ENCODE measurements at places on chromosomes 11 and 22.

GRCh38 chr11:67054836-67055523 is 1.7 kb upstream of the RHOD start:
- no peak for DNase-seq

DNA sequence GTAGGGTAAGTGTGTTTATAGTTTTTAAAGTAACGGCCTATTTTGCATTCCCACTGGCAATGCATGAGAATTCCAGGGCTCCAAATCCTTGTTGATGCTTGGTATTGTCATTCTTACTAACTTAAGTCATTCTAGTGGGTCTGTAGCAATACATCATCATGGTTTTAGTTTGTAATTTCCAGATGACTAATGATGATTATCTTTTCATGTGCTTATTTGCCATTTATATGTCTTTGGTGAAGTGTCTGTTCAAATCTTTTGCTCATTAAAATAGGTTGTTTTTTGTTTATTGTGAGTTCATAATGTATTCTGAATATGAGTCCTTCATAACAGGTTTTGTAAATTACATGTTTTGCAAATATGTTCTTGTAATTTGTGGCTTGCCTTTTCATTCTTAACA is 31.2 kb downstream of the MTMR3 start:
- DNase-seq: no peak

- no peak for DNase-seq
These were observed 57.9 kb downstream of the DBX1 start for GRCh38 chr11:20102397-20102796.

DNA sequence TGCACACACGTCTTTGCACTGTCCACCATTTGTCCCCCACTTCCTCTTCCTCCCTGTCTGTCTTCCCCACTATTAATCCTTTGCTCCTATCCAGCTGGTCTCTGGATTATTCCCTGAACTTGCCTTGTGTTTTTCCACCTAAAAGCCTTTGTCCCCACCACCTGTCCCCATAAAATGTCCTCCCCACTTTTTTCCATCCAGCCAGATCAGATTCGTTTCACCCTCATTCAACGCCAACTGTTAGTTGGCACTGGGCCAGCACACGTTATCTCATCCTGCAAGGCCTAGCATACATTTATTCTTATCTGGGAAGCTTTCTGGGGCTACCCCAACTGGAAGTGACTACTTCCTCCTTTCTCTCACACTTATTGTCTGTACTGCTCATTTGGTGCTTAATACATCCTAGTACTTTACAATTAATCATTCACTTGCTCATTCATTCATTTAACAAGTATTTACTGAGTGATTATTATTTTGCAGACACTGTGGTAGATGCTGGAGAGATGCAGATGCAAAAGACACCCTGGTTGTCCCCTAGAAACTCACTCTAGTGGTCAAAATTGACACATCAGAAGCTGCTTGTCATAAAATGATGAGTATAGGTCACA is 96.2 kb downstream of the RASSF10 start:
- DNase-seq: no peak
